Left renal pelvis (tissue), 4 donors: ENCODE measurements at places on chromosomes 3 and 15. TPM values are rescaled to one million over a fixed set of nuclear protein-coding genes. Genes with fewer than 3 reads are reported as not detected.

DNA sequence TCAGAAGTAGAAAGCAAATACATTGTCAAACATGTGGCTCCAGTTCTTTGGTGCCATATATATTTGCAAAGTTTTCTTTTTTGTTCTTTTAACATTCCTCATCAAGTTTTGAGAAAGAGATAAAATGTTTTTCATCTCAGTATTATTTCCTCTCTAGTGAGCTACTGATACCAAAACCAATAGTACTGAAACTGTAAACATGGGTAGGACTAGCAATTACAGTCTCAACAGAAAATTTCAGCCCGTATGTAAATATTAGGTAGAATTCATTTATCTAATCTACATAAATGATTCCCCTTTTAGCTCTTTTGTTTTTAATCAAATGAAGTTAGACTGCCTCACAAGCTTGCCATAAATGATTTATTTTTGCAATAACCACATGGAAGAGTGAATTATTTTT is 21.4 kb downstream of the SECISBP2L start:
- no peak for DNase-seq

DNA sequence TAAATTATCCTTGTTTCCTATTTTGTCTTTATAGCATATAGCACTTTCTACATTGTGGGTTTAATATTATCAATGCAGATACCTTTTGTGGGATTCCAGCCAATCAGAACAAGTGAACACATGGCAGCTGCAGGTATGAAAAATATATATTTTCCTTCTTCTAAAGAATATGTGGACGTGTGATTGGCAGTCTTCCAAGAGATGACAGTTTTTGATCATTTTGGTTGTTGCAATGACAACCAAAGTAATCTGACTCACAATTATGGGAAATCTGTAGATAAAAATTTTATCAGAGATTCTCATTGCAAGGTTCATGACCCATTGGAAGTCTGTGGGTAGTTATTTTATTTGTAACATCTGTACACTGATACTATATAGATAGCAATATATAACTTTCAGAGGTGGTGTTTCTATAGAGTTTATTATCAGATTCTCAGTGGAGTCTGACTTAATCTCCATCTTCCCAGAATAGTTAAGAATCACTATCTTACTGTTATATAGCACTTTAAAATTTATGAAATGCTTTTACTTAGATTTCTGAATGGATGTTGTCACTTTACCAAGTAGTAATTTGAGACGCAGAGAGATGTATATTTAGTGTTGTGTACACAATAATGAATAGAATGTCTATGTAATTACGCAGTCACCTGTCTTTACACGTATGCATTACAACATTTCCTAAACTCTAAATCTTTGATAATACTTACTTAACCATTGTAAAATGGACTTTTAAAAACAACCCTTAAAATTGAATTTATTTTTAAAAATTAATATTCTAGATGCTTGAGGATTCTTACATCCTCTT is 82.5 kb downstream of the STT3B start:
- DNase-seq, result no peak

- no peak for DNase-seq
These were observed 78.3 kb upstream of the PPP2R3A start for GRCh38 chr3:135887220-135887619.

DNA sequence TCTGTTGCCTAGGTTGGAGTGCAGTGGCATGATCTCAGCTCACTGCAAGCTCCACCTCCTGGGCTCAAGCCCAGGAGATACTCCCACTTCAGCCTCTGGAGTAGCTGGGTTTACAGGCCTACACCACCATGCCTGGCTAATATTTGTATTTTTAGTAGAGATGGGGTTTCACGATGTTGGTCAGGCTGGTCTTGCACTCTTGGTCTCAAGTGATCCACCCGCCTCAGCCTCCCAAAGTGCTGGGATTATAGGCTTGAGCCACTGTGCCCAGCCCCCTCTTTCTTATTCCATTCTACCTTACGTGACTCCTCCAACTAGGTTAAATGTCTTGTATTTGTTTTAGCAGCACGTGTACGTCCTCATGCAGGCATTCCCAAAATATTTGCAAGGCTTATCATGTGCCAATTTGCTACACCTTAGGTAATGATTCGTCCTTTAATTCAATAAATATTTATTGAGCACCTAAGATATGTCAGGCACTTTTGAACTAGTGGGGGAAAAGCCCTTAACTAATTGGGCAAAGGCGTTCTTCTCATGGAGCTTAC is 14.9 kb upstream of the MAGI1 start:
- no peak for DNase-seq

DNA sequence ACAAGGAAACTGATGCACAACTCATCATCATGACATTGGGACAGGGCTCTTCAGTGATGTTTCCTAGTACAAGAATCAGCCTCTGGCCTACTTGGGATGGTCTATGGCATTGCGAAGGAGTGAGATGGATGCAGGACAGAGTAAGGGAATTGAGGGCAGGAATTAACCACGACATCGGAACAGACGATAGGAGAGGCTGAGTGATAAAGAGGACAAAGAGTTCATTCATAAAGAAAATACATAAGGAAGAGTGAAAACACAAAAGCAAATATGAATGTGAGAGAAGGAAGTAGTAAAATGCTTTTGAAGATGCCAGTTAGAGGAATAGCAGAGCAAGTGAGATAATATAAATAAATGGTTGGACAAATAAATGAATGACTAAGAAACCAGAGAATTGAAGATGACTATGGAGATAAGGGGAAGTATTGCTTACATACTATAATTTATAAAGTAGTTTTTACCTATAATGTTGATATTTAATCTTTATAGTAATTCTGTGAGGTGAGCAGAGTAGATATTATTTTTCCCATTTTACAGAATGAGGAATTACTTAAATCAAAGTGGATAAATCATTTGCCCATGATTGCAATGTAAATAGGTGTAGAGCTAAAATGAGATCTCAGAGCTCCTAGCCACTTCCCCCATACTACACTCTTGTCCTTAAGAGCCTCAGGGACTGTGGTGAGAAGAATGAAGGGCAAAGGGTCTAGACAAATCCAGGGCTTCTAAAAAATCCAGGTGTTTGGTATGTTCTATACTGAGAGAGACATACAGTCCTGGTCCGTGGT is 203.3 kb downstream of the DTWD1 start:
- DNase-seq, result no peak

GRCh38 chr3:188396900-188397299 is 242.9 kb downstream of the LPP start:
- no peak for DNase-seq

- DNase-seq, result no peak
These were observed 185.0 kb downstream of the PLCL2 start for GRCh38 chr3:17069754-17070153.

DNA sequence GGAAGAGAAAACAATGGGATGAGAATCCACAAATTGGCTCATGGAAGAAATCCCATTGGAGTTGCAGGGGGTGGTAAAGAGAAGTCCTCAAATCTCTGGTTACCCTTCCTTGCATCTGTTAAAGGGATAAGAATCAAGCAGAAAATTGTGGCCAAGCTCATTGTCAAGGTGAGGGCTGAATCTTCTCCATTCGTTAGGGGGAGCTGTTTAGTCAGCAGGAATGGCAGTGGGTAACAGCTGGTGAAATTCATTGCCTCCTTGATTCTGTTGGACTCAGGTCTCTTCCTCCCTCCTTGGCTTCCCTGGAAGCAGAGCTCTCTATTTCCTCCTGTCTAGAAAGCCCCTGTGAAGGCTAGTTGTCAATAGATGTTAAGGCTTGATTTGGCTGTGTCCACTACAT is 343.1 kb upstream of the SEMA6D start:
- no peak for DNase-seq

DNA sequence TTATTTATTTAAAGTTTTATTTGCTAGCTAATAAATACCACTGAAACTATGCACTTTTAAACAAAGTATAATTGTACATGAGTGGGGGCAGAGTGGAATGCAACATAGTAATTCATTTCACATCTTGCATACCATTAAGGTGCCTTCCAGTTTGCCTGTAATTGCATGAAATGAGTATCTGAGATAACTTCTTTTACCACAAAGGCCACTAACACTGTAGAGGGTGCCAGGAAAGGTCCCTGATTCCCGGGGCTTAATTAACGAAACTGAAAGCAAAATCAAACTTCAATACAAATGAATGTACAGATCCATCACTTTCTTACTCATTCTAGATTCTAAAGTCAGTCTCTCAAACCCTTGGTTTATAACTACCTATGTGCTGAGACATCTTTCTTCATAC is 2.1 kb downstream of the CD47 start:
- no peak for DNase-seq

GRCh38 chr3:70433091-70433490 is 120.7 kb upstream of the MDFIC2 start:
- no peak for DNase-seq

- DNase-seq, result no peak
These were observed at the start of gene CDCP1 for GRCh38 chr3:45145681-45146614. CDCP1 (minus strand) TSS chr3:45146378; CDS start chr3:45146287, 91 bp downstream.

GRCh38 chr3:114299421-114299820 is 5.6 kb downstream of the TIGIT start:
- no peak for DNase-seq

GRCh38 chr3:45171283-45171682 is 25.1 kb upstream of the CDCP1 start:
- no peak for DNase-seq

DNA sequence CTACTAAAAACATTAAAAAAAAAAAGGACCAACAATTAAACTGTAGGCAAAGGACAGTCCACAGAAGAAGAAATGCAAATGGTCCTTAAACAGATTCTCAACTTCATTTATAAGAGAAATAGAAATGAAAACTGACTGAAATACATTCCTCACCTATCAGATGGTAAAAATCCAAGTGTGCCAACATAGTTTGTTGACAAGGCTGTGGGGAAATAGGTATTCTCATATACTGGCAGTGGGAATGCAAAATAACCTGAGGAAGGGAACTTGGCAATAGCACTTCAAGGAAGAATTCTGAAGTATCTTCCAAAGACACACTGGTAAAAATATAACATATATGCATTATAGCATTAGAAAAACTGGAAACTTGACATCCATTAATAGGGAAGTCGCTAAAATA is 53.8 kb downstream of the SLC24A1 start:
- no peak for DNase-seq

GRCh38 chr15:83012076-83012426 is 612 bp upstream of the C15orf40 start:
- no peak for DNase-seq

DNA sequence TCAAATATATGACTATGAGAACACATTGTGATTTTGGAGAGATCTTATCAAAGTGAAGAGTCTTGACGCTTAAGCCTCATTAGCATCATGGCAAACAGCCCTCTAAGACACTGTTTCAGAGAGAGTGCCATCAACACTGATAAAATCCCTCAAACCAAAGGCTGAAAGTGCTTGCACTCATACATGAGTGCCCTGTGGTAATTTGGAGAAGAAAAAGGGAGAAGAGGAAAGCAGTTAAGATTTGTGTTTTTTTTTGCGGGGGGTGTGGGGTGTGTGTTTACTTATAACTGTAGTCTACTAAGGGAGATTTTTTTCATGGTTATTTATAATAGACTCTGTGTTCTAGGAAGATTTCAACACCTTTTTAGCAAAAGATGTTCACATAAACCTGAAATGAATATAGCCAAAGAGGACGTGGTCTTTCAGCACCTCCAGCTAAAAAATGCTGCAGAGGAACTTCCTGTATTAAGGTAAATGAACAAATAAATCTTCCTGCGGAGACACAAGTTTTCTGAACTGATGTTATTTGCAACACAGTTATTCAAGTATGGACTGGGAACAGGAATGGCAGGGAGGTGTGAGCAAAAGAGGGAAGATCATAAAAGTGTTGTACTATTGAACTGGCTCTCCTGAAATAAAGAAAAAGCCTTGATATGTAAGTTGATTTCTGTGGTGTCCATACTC is 81.9 kb upstream of the TGFBR2 start:
- no peak for DNase-seq

- no peak for DNase-seq
These were observed 63.1 kb downstream of the LPP start for GRCh38 chr3:188217011-188217463.

- no peak for DNase-seq
These were observed 106.2 kb upstream of the PRR20G start for GRCh38 chr3:127394031-127394430.

DNA sequence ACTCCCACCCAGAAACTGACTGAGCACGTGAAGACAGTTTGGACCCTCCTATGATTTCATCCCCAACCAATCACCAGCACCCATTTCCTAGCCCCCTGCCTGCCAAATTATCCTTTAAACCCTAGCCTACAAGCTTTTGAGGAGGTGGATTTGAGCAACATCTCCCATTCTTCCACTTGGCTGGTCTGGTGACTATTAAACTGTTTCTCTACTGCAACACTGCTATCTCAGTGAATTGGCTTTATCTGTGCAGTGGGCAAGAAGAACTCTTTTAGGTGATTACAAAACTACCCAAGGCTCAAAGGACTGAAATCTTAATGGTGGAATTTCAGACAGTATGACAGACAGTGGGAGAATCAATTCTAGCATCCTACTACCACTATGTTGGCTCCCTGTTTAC is 57.6 kb downstream of the FOXB1 start:
- no peak for DNase-seq

DNA sequence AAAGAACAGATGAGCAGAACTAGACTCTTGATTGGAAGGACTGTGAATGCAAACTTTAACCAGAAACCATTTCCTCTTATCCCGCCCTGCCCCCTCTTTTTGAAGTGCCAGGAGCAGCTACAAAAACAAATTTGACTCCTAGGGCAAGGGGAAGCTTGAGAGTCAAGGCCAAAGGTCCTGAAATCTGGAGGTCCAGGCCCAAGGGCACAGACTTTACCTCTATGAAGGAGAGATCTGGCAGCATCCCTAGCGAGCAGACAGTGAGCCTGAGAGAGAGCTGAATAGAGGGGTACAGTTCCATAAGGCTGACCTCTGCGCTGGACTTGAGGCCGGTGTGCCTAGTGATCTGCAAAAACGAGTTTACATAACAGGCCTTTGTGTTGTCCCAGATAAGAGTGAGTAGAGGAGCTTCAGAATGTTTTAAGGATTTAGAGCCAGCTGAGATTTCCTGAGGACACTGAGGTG is 5.1 kb downstream of the RAB43 start:
- DNase-seq, result no peak

- no peak for DNase-seq
These were observed 12.5 kb downstream of the SPINK8 start for GRCh38 chr3:48320996-48321395.

GRCh38 chr3:106957029-106957428 is 420.2 kb upstream of the CCDC54 start:
- DNase-seq, result no peak

CLDN16 gene
- polyA plus RNA-seq, result 34.7 TPM

PRSS50 gene
- polyA plus RNA-seq, result 3.1 TPM

CACNA2D3 gene
- polyA plus RNA-seq, result 3.2 TPM

ROBO1 gene
- 142 TPM for polyA plus RNA-seq

TMC3 gene
- 0.18 TPM for polyA plus RNA-seq

CPA3 gene
- polyA plus RNA-seq, result 0.55 TPM

ERICH6 gene
- polyA plus RNA-seq, result 1.3 TPM

ZNF197 gene
- polyA plus RNA-seq, result 37.0 TPM

RASGRP1 gene
- 0.89 TPM for polyA plus RNA-seq

IL12A gene
- 0.27 TPM for polyA plus RNA-seq

FANCD2OS gene
- polyA plus RNA-seq, result not detected

CDCP1 gene
- polyA plus RNA-seq, result 1.0 TPM

GNL3 gene
- polyA plus RNA-seq, result 117 TPM

PLA2G4D gene
- polyA plus RNA-seq, result 0.18 TPM

CAPN3 gene
- polyA plus RNA-seq, result 18.0 TPM
